ENCODE measurements at places on chromosomes 2 and 18.
A peak's percentile ranks its signal among the peaks of the same experiment; 100 is the strongest.

- no peak for DNase-seq
Measured at GRCh38 chr2:196592911-196593881, 46.3 kb upstream of the CCDC150 start.

GRCh38 chr18:59067873-59068272, 71.8 kb upstream of the SEC11C start:
- no peak for DNase-seq

GRCh38 chr2:21372654-21373053, 248.9 kb downstream of the TDRD15 start:
- no peak for DNase-seq

- DNase-seq: no peak
Measured at GRCh38 chr2:71898851-71899681, 248.6 kb downstream of the CYP26B1 start.

DNA sequence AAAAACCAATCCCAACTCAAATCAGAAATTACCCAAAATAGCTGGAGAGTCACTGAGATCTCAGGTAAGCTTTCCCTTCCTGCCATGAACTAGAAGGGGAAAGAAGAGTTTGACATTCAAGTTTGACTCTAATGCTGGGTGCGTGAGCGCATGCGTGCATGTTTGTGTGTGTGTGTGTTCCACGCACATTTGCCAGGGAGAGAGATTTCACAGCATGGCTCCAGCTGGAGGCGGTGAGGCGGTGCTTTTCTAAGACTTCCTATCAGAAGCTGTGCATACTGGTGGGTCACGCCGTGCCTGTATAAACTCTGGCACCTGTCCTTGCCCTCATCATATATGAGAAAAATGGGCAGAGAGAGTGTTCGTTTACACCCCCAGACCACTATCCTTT, 116.2 kb downstream of the MSH2 start:
- DNase-seq: no peak

DNA sequence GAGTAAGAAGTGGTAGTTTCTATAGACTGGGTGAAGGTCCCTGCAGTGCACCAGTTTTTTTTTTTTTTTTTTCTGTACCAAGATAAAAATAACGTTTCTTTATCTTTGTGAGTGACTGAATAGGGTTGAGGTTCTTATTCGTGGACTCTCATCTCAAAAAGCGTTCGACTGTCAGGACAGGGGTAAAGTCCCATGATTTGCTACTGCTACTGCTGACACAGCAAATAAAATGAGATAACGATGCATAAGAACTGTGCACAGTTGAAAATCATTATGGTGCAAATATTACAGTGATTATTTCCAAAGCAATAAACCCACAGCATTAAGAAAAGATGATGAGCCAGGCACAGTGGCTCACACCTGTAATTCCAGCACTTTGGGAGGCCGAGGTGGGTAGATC, 482.0 kb upstream of the CHST9 start:
- no peak for DNase-seq

- no peak for DNase-seq
Measured at GRCh38 chr18:55539240-55539639, 48.8 kb downstream of the TCF4 start.

DNA sequence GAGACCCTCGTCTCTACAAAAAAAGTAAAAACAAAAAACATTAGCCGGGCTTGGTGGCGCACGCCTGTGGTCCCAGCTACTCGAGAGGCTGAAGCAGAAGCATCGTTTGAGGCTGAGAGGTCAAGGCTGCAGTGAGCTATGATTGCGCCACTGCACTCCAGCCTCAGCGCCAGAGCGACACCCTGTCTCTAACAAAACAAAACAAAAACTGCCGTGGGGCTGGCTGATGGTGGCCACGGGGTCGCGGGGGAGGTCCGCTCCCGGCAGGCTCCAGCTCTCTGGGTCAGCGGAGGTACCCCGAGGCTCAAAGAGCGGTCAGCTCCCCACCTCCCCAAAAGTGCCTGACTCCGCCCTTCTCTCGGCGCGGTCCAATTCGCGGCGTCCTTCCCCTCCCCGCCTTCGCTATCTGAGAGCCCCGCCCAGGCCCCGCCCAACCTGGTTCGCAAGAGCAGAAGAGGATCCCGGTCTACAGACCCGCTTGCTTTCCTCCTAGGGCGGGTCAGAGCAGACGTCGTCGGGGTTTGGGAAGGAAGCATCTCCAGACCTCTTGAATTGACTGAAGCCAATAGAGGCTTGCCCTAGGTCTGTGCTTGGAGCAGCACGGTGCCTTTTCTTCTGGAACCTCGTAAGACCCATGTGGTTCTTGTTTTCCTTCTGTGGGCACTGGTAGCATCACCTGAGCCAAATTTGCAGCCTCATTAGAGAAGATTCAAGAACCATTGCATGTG, 7.8 kb downstream of the RAX start:
- no peak for DNase-seq

GRCh38 chr18:69518989-69519388, 118.3 kb downstream of the DOK6 start:
- no peak for DNase-seq

DNA sequence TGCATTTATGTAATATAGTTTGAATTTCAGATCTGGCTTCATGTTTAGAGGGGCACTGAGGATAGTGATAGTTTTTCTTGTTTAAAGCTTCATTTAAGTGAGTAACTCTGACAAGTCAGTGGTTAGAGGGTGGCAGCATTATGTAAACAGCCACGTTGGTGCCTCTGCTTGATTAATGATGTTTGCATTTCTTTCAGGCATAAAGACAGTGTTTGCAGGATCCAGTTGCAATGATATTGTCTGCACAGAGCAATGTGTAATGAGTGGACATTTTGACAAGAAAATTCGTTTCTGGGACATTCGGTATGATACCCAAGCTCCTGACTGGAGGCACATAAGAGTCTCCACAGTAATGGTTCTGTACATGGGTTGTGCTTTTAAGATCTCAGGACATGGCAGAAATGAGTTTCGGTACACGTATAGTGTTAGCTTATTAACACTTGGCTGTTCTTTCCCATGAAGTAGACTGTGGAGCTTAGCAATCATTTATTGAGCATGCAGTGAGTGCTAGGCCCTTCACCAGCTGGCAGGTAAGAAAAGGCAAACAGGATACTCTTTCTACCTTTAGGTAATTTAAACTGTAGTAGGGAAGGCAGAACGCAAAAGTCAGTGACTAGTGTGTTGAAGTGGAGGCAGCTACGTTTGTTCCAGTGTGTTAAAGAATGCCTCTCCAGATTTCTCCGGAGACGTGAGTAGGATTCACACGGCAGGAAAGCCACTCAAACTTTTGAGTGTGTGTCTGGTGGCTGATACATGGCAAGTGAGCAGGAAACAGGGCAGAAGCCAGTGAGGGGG, 17.4 kb upstream of the SAG start:
- no peak for DNase-seq

DNA sequence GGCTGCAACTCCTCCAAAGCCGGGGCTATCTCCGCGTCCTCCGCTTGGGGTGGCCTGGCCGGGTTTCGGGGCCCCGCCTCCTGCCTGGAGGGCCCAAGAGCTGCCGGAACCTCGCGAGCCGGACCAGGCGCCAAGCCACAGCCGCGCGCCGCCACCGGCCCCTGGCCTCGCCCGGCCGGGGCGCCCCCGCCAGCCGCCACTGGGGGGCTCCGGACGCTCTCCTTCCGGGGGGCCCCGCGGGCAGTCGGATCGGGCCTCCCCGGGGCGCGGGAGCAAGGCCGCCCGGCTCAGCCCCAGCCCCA, 17.4 kb upstream of the HAAO start:
- no peak for DNase-seq

DNA sequence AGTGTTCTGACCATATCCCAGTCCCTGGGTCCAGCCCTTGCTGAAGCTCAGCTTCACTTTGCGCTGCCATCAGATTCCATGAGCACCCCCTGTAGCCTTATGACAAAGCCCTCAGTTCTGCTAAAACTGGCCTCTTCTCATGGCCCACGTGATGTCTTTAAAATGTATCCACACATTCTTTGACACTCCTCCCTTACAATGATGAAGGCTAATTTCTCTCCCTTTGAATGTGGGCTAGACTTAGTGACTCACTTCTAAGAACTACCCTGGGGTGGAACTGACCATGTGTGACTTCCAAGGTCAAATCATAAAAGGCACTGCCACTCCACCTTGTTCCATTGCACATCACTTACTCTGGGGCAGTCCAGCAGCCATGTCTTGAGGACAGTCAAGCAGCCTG, 45.4 kb upstream of the GORASP2 start:
- DNase-seq: no peak

- DNase-seq: no peak
Measured at GRCh38 chr18:22848615-22849014, 84.5 kb upstream of the RBBP8 start.

- no peak for DNase-seq
Measured at GRCh38 chr2:88919087-88919738, 227.7 kb downstream of the RPIA start.

GRCh38 chr2:224111576-224111975, 72.5 kb upstream of the SERPINE2 start:
- DNase-seq: no peak

DNA sequence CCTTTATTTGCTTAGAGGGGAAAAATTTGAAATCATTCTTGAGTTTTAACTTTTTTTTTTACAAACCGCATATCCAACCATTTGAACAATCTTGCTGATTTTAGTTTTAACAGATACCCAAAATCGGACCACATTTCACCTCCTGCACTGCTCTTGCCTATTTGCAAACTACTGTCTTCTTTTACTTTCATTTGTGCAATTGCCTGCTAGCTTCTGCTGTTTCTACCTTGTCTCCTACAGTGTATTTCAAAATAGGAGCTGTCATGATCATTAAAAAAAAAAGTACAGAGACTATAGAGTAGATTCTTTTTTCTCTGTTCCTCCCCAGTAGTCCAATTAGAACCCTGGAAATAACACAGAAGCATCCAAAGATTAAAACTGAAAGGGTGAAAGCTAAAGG, 1081.2 kb downstream of the SOCS6 start:
- DNase-seq: no peak

DNA sequence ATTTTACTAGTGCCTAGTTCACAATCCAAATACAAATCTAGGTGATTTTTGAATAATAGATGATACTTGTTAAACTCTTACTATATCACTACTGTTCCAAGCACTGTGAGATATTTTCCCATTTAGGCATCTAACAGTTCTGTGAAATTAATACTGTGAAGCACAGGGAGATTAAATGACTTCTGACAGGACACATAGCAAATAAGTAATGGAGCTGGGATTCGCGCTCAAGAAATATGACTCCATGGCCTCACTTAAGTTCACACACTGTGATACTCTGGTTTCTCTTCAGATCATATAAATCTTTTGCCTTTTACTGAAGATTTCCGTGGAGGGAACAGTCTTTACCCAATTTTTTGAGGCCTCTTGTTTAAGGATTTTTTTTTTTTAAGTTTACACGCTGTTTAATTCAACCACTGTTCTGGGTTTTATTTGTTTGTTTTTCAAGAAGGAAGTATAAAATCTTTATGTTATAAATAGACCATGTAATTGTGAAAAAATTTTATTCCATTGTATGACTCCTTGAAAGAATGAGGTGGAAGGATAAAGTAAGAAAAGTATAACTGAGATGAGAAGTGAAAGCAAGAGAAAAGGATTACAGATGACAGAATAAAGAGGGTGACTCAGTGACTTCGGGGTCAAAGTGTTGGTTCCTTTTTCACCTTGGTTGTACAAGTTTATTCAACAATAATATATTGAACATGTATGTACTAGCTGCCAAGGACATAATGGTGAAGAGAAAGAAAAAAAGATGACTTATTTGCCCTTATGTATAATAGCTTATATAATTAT, 30.2 kb downstream of the RBM45 start:
- peak; percentile 5 for DNase-seq
